ENCODE measurements at places on chromosomes 16 and 17.

GRCh38 chr17:34146440-34147043 lies 108.5 kb upstream of the CCL2 start:
- peak; percentile 12 for DNase-seq

GRCh38 chr16:8982816-8983215 lies 19.1 kb upstream of the USP7 start:
- DNase-seq = no peak

- no peak for DNase-seq
These were observed 189.2 kb downstream of the SEC14L1 start for GRCh38 chr17:77329741-77330531.

- DNase-seq = no peak
These were observed 406.0 kb downstream of the SEC14L1 start for GRCh38 chr17:77546772-77547241.

GRCh38 chr17:77854759-77855745 lies 103.5 kb upstream of the TNRC6C start:
- no peak for DNase-seq

DNA sequence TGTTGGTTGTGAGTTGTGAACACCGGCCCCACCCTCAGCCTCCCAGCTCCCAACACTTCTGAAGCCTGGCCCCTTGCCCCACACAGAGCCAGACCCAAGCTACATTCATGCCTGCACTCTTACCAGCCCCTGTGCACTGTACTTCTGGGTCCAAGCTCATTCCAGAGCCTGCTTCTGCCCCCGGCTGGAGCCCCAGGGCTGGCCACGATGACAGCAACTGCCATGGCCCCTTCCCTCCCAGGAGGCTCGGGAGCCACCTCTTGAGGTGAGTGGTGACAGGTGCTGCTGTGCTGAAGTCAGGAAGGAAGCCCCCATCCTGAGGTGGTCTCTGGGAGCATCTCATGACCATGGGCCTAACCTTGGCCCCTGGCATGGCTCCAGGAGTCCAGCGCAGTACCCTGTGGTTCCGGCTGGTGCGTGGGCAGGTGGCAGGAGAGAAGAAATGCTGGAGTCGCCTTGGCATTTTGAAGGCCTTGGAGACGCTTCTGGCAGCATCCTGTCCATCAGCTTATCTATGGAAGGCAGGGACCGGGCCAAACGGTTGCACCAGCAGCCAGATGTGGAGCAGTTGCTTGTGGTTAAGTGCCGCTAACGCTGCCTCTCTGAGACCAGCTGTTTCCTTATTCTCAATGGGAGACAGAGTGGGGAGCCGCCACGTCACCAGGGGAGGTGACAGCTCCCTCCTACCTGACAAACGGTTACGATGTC lies 3.9 kb upstream of the CDT1 start:
- DNase-seq = peak; percentile 86

DNA sequence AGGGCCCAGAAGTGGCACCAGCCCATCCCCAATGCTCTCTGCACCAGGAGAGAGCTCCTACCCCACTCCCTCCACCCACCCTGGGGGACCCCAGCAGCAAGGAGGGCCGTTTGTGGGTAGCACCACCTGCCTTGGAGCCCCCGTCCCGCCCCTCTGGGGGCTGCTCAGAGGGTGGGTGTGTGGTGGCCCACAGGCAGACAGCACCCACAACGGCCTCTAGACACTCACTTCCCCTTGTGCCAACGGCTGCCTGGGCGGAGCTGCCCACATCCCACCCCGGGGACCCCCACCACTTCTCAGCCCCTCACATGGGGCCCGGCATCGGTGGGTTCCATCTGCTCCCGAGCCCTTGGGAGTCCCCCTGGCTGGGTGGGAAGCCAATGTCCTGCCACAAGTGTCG lies 33.3 kb downstream of the BAHCC1 start:
- no peak for DNase-seq

DNA sequence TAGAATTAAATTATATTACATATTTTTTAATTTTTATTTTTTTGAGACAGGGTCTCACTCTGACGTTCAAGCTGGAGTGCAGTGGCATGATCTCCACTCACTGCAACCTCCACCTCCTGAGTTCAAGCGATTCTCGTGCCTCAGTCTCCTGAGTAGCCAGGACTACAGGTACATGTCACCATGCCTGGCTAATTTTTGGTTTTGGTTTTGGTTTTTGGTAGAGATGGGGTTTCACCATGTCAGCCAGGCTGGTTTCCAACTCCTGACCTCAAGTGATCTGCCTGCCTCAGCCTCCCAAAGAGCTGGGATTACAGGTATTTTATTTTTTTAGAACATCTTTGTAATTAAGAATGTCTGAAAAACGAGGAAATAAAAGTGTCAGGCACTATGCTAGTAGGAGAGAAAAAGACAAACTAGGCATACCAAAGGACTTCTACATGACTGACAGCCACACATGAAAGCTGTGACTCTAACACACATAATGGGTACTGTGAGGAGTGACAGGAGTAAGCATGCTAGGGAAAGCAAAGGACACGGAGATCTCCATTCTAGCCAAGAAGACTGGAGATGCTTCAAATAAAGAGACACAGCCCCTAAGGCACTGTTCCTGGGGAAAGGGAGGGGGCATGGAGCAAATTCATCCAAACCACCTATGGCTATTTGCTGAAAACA lies 7.3 kb downstream of the GNA13 start:
- DNase-seq = no peak

DNA sequence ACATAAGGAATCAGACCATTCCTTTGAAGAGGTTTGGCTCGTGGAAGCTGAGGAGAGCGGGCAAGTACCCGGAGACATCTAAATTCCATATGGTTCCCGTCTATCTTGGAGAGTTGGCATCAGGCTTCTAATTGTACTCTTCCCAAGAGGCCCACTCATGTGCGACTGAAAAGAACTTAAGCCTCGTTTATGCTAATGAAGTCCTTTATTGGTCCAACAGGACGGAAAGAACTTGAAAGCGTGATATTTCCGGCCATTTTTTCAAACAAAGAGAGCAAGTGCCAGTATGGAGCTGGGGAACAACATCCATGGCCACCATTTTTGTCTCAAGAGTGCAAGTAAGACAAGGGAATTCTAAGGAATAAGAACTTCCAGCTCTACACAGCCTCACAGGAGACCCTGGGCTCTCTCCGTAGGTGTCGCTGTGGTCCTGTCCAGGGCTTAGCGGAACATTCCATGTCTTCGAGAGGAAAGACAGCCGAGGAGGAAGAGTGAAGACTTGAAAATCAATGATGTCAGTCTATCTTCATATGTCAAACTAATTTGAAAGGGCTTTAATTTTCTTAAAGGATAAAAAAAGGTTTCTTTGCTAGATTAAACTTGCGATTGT lies 566.0 kb upstream of the PSMD7 start:
- DNase-seq = no peak
